ENCODE measurements at places on chromosomes 6 and 20.

GRCh38 chr6:158073776-158074175 lies 92.1 kb downstream of the SYNJ2 start:
- DNase-seq = no peak

DNA sequence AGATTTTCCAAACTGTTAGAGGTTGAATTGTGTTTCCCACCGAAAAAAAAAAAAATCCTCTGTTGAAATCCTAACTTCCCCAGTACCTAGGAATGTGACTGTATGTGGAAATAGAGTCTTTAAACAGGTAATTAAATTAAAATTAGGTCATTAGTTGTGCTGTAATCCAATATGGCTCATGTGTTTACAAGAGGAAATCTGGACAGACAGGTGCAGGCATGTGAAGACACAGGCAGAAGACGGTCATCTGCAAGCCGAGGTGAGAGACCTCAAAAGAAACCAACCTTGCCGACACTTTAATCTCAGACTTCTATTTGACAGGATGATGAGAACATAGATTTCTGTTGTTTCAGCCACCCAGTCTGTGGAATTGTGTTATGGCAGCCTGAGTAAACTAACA lies 28.6 kb upstream of the EZR start:
- DNase-seq = no peak

GRCh38 chr20:4155953-4156352 lies 140.6 kb upstream of the RNF24 start:
- DNase-seq = no peak

GRCh38 chr6:3750317-3751076 lies 1.0 kb downstream of the PXDC1 start:
- no peak for DNase-seq

GRCh38 chr6:45903959-45904358 lies 111.7 kb downstream of the CLIC5 start:
- no peak for DNase-seq

DNA sequence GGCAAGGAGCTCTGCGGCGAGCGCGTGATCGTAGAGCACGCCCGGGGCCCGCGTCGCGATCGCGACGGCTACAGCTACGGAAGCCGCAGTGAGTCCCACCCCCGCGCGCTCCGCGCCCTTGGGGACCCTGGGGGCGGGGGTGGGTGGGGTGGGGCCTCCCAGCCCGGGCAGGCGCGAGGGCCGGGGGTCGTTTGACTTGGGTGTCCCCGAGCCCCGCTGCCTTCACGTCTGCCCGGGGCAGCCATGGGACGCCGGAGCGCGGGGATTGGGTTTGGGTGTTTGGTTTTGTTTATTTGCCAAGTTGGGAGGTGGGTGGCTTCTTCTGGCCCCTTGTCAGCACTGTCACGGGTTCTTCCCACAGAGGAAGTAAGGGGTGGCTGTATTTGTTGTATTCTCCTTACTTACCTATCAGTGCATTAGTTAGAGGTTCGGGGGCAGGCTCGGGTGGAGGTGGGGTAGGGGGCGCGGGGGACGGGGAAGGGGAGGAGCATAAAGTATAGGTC lies 777 bp downstream of the SRSF6 start:
- DNase-seq = no peak

DNA sequence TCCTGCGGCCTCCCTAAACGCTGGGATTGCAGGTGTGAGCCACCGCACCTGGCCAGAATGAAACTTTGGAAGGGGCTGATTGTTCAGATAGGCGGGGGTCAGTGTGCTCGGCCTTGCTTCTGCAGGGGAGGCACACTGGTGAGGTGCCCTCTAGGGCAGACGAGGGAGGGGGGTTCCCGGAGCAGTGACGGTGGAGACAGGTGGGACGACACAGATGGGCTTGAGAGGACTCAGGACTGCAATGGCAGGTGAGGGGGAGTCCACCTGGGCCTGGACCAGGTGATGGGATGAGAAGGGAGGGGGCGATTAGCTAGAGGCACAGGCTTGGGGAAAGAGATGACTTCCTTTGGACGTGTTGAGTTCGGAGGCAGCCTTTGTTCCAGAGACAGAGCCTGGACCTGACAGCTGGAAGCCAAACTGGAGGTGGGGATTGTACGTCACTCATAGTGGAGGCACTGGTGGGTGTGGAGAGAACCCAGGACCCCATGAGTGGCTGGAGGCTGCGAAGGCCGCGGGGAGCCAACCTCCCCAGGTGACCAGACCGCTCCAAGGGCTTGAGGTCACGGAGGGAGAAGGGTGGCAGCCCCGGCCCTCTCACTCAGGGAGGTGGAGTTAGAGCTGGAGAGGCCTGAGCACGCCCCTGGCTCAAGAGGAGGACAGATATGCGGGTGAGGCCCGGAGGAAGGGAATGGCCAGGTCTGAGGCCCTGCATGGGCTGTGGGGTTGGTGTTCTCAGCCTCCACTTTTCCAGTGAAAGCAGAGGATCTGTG lies 10.5 kb upstream of the MAP1LC3A start:
- DNase-seq = no peak

DNA sequence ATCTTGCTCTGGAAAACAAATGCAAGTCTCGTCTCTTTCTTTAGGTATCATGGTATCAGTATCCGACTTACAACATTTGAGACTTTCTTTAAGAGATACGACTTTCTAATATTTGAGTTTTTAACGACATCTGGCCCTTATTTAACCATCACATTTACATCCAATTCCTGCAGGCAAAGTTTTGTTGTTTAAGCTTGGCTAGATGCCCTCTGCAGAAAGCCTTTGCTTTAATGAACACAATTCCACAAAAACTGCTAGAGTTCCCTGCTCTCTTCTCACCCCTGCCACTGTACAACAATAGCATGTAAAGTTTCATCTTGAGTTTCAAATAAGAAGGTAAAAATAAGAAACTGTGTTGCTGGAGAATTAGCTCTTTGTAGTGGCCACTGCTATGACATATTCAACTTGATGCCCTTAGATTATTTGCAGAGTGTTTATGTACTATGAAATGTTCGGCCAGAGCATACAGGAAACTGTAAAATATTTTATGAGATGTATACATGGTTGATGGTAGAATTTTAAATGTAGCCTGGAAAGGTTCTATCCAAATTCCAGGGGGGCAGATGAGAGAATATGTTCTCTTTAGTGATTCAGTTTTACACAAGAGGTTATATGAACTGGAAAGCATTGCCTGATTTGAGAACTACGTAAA lies 438.6 kb downstream of the CDC5L start:
- DNase-seq = no peak
